ENCODE measurements at places on chromosomes 11 and 22.

DNA sequence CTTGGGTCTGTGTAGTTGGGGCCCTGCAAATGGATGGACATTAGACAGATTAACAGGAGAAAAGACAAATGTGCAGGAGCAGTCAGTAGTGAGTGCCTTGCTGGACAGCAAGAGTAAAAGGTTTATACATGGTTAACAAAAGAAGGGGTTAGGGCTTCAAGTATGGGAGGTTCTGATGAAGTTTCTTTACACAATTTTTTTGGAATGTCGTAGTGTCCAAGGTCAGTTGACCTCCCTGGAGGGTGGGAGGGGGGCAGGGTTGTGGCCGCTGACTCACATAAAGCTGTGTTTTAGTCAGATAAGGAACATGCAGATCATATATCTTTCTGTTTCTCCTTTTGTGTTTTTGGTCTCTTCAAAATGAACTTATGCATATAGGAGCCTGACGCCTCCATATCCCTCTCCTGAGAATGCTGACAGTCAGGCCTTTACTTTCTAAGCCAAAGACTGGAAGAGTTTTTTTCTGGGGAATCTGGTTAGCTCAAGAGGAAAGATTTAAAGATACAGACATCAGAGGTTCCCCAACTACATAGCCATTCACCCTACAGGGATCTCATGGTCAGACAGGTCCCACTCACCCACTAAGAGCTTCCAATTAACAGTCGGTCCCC lies 134.3 kb downstream of the NECTIN1 start:
- no peak for DNase-seq

- DNase-seq: peak; percentile 73
These were observed 70.8 kb downstream of the RAB38 start for GRCh38 chr11:88104408-88104807.

DNA sequence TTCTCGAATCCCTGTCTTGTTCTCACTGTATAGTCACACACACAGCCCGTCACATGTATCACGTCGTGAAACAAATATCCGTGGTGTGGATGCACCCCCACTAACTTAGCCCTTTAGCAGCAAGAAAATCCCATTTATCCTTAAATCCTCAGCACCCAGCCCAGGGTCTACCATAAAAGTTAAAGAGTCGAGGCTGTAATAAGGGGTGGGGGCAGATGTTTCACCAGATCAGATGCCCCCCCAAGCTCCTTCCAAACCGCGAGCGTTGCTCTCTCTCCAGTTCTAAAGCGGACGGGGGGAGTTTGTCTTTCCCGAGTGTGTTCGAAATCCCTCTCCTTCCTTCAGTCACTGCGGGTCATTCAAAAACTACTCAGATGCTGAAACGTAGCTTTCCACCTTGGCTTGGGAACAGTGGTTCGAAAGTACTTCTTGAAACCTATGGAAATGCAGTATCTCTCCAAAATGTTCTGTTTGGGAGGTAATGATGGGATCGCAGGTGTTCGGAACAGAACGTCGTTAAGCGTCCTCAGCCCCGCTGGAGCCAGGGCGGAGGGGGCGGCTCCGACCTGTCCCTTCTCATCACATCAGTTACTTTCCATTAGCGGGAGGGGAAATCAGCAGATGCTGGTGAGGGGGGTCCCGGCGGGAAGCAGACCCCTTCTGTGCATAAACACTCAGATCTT lies 156.2 kb downstream of the BRD1 start:
- no peak for DNase-seq

DNA sequence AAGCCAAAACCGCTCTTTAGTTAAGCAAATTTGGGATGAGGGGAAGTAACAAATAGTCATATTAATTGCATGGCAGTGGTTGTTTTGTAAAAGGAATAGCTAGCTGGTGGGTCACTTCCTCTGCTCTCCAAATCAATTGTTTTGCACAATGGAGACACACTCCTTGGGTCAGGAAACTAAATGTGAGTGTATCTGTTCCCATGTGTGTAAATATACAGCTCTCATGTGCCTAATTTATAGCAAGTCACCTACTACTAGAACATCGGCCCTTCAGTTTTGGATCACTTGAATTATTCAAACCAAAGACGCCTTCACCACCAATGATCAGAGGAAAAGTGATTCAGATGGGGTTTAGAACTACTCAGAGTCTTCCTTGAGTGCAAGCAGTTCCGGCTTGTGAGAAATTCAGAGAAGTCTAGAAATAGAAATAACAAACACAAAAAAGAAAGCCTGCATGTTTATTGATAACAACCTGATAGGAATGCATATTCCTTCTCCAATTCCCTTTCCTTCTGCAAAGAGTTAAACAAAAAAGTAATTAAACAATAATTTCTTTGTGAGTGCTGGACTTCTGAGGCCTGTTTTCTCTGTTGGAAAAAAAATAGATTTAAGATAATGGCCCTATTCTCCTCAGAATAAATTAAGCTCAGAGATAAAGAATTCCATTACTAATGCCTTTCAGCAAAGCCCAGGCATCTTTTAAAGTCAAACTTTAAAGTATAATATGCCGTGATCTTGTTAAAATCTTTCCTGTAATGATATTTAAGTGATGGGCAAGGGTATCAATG lies 100.4 kb downstream of the KIRREL3 start:
- no peak for DNase-seq

DNA sequence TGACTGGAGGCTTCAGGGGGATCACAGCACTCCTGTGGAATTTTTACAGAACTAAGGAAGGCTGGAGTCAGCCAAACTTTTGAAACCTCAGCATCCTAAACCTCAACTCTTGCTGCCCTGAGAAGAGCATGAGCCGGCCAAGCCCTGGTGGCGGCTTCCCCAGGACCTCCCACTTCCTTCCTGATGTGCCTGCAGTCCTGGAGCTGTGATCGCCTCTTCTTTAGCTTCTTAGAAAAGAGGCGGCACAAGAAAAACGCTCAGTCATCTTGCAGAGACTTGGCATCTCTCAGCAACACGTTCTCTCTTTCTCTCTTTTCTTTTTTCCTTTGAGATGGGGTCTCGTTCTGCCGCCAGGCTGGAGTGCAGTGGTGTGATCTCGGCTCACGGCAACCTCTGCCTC lies 40.4 kb upstream of the AMPD3 start:
- DNase-seq: no peak

DNA sequence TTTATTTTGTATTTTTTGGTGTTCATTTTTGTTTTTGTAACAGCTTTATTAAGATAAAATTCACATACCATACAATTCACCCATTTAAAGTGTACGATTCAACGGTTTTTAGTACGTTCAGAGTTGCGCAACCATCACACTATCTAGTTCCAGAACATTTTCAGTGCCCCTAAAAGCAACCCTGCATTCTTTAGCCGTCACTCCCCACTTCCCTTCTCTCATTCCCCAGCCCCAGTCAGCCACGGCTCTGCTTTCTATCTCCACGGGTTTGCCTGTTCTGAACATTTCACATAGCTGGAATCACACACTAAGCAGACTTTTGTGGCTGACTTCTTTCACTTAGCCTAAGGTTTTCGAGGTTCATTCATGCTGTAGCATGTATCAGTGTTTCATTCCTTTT lies 9.6 kb upstream of the KCNQ1OT1 start:
- no peak for DNase-seq

GRCh38 chr11:73156114-73156513 lies 14.0 kb upstream of the FCHSD2 start:
- no peak for DNase-seq

DNA sequence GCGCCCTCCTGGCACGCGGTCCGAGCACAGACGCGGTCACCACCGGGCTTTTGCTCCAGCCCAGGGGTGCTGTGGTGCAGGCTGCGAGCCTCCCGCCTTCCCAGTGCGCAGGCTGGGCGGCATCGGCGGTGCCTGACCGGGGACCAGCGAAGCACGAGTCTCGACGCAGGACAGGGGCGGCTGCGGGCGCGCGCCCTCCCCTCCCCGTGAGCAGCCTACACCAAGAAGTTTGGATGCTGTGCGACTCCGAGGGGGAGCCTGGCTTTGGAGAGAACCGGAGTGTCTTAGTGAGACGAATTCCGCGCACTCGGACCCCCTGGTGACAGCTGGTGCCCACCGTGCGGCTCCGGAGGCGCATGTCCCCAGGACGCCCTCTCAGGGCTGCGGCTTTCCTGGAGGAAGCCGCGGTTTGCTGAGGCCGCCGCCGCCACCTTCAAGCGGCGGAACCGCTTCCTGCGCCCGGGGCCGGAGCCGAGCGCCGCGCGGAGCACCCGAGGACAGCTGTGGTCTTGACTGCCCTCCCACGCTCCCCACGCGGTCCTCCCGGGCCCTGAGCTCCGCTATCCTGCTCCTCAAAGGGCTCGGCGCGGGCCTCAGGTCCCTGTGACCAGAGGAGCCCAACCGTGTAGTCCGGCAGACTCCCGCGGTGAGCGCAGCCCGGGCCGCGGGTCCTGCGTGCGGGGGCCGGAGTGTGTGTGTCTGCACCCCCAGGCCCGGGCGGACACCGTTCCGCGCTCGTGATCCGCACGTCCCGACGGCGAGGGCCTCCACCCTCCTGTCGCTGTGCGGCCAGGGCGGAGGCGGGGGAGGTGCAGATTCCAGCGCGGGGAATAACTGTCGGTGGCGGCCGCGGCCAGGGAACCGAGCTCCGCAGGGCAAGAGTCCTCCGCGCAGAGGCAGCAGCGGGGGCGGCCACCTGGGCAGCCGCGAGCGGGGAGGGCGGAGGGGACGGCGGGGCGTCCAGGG lies 1.7 kb downstream of the FGF3 start:
- no peak for DNase-seq

- DNase-seq: no peak
These were observed 7.0 kb downstream of the OVOL1 start for GRCh38 chr11:65793625-65794400.

GRCh38 chr11:123135863-123136446 lies 59.1 kb downstream of the CLMP start:
- DNase-seq: no peak

GRCh38 chr11:114154271-114155047 lies 94.9 kb downstream of the ZBTB16 start:
- DNase-seq: peak; percentile 10

- no peak for DNase-seq
These were observed 65.7 kb upstream of the TBCEL start for GRCh38 chr11:120958185-120958584.

DNA sequence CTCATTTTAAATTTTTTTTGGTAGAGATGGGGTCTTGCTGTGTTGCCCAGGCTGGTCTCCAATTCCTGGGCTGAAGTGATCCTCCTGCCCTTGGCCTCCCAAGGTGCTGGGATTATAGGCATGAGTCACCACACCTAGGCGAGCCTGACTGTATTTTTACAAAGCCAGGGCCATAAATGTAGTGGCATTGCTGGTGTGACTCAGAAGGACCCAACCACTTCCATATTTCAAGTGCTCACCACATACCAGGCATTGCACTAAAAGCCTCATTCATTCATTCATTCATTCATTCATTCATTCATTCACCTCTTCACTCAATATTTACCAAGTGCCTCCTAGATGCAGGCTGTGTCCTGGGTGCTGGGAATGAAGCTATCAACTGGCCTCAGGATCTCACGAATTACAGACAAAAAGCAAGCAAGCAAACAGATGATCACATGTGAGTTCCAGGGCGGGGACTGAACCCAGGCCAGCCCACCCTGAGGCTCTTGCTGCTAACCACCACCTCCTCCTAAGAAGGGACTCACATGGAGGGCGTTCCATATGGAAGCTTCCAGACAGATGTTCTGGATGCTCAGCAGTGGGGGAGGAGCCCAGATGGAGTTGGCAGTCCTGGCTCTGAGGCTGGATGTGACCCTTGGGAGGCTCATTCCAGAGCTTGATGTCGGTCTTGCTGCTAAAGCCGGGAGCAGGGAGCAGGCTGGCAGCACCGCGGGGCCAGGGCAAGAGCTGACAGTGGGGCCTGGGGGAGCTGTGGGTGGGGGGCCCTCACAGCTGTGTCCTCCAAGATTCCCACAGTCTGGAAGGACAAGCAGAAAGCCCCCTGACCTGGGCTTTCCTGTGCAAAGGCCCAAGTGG lies 158.8 kb downstream of the CTTN start:
- DNase-seq: peak; percentile 39

DNA sequence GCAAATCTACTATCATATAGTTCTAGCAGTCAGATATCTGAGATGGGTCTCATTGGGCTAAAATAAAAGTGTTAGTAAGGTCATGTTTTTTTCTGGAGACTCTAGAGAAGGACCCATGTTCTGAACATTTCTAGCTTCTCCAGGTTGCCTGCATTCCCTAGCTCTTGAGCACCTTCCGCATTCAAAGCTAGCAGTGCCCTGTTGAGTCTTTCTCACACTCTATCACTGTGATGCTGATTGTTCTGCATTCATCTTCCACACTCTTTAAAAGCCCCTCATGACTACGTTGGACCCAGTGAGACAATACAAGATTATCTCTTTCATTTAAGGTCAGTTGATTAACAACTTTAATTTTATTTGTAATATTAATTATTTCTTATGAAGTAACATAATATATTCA lies 433.3 kb upstream of the CHORDC1 start:
- DNase-seq: no peak

- DNase-seq: no peak
These were observed 54.8 kb upstream of the CECR2 start for GRCh38 chr22:17314487-17314886.

GRCh38 chr22:43789452-43789851 lies 22.7 kb downstream of the EFCAB6 start:
- DNase-seq: peak; percentile 85

GRCh38 chr11:112477152-112477551 lies 216.5 kb upstream of the PLET1 start:
- no peak for DNase-seq

- DNase-seq: no peak
These were observed 37.8 kb downstream of the ZNF143 start for GRCh38 chr11:9498457-9499078.

- no peak for DNase-seq
These were observed 7.7 kb upstream of the NCR3LG1 start for GRCh38 chr11:17343907-17344306.

GRCh38 chr11:109582470-109582869 lies 160.5 kb downstream of the C11orf87 start:
- DNase-seq: no peak

- no peak for DNase-seq
These were observed 64.8 kb downstream of the TBC1D22A start for GRCh38 chr22:46827136-46827780.

- DNase-seq: no peak
These were observed 100.4 kb downstream of the GALNT18 start for GRCh38 chr11:11521306-11522002.

- no peak for DNase-seq
These were observed 65.6 kb downstream of the LDLRAD3 start for GRCh38 chr11:36009473-36009872.

- DNase-seq: no peak
These were observed 103.7 kb downstream of the GAB2 start for GRCh38 chr11:78313898-78314297.

Data from epithelial cell of prostate (primary cell).